ENCODE measurements at places on chromosomes 4 and X. TPM values are rescaled to one million over a fixed set of nuclear protein-coding genes. Genes with fewer than 3 reads are reported as not detected.

MAP7D3 gene
- total RNA-seq = 12.6 TPM

TMEM35A gene
- 5.5 TPM for total RNA-seq

PAGE5 gene
- not detected for total RNA-seq

HTR2C gene
- not detected for total RNA-seq

HPF1 gene
- total RNA-seq = 88.8 TPM

PLP2 gene
- total RNA-seq = 115 TPM

TNIP2 gene
- 53.1 TPM for total RNA-seq

KLHL13 gene
- 3.2 TPM for total RNA-seq

STBD1 gene
- total RNA-seq = 3.7 TPM

TLR3 gene
- total RNA-seq = 1.0 TPM

POLN gene
- total RNA-seq = 0.59 TPM

PPP4R3C gene
- total RNA-seq = not detected

PARM1 gene
- 0.15 TPM for total RNA-seq

P2RY10 gene
- not detected for total RNA-seq

CLIC2 gene
- total RNA-seq = not detected

GATA1 gene
- total RNA-seq = not detected

SCRG1 gene
- total RNA-seq = under 0.01 TPM

VCX gene
- not detected for total RNA-seq

RASL11B gene
- 0.59 TPM for total RNA-seq

TMSB15A gene
- 64.7 TPM for total RNA-seq

EDA gene
- 0.34 TPM for total RNA-seq

ADGRG4 gene
- not detected for total RNA-seq

SH2D1A gene
- not detected for total RNA-seq

ANXA5 gene
- 509 TPM for total RNA-seq

Data from bronchus fibroblast of lung (primary cell).